ENCODE measurements at places on chromosomes 16 and 17.
A peak's percentile ranks its signal among the peaks of the same experiment; 100 is the strongest.

GRCh38 chr17:42221886-42222745 lies 27.8 kb upstream of the GHDC start:
- peak; percentile 64 for DNase-seq

- DNase-seq, result peak; percentile 53
Measured at GRCh38 chr17:60641810-60642220, 35.8 kb upstream of the BCAS3 start.

DNA sequence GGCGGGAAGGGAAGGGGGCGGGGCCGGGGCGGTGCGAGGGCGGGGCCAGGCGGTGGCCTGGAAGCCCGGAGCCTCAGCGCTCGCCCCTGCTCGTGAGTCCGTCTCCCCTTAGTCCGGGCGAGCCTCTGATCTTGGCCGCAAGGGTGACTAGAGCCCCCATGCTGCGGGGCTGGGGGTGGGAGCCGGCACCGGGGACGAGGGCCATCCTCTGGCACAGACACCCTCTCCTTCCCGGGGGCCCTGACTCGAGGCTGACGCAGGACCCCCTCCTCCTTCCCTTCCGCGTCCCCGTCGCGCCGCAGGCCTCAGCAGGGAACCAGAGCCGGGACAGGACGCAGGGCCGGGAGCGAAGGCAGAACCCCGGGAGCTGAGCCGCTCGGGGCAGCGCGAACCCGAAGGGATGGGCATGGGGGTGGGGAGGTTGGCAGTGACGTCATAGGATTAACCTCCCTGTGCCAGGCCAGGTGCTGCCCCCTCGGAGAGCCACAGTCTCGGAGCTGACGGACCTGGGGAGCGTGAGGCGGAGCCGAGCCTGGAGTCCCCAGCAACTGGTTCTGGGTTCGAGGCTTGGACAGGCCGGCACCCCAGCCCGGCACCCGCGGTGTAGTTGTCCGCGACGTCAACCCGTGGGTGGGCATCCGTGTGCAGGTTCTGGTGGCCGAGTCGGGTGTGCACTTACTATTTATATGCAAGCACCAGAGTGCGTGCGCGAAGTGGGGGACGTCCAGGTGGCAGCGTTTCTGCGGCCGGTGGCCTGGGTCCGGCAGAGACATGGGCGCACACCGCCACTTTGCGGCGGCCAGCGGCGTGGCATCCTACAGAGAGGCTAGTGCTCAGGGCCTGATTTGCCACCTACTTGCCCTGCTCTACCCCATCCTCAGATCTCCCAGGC lies 503 bp upstream of the PLCD3 start:
- peak; percentile 65 for DNase-seq

DNA sequence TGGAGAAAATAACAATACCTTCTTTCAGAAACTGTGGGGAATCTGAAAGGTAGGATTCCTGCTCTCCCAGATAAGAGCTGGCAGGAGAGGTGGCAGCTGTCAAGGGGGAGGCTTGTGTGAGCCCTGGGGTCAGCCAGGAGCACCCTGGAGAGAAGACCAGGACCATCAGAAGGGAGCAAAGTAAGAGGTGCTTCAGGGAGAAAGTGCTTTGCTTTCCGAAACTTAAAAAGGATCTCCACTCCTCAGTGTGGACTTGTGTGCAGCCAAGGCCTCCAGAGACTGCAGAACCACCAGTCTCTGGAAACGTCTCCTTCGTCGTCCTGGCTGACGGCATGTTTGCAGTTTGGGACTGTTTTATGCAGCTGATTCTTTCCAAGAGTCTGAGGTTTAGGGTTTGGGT lies 13.7 kb upstream of the SOX9 start:
- no peak for DNase-seq

- DNase-seq, result peak; percentile 54
Measured at GRCh38 chr17:77107506-77108433, 33.0 kb upstream of the SEC14L1 start.

DNA sequence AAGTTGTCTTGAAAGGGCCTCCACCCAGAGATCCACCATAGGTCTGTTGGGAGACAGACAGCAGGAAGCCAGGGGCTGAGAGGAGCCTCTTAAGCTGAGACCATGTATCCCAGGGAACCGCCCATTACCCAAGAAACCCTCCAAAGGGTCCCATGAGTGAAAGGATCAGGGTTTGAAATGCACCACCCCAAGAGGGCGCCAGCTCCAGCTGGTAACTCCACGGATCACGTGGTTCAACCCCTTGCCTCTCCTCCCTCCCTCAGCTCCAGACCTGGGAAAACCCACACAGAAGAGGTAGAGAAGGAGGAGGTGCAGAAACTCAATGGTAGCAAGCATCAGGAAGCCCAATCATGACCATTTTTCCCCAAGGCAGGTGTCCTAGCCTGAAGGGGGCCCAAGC lies 148.7 kb downstream of the AIPL1 start:
- DNase-seq, result no peak

- DNase-seq, result no peak
Measured at GRCh38 chr17:2936771-2937321, 126.6 kb downstream of the OR1D5 start.

DNA sequence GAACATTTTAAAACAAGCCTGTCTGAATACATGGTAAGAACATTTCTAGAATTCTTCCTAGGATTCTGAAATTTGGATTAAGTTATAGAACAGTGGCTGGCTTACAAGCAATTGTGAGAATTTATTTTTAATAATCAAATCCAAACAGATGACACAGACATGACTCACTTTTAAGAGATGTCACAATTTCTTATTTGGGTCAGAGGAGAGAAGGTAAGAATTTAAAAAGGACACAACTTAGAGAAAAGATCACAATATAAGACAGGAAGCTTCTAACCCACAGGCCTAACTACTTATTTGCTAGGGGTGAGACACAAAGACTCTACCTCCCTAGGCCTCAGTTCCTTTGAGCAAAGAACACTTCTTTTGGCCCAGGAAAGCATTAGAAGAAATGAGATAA lies 32.7 kb downstream of the ZZEF1 start:
- DNase-seq, result no peak

DNA sequence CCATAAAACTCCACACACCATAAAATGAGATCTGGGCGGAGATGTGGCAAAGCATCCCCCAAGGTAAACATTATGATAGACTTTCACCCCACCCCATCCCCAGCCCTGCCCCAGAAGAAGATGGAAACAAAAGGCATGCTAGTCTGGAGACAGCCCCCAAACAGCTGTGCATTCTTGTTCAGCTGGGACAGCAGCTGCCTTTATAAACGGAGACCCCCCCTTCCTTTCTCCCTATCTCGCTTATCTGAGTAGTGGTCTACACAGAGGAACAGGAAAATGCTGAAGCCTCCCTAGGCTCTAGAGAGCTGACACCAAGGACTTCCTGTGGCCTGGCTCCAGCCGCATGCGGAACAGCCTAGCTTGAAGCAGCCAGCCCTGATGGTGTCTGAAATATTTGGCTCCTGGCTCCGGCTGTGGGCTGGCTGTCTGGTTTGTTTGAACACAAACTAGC lies 190.3 kb upstream of the ANKFN1 start:
- DNase-seq, result no peak

DNA sequence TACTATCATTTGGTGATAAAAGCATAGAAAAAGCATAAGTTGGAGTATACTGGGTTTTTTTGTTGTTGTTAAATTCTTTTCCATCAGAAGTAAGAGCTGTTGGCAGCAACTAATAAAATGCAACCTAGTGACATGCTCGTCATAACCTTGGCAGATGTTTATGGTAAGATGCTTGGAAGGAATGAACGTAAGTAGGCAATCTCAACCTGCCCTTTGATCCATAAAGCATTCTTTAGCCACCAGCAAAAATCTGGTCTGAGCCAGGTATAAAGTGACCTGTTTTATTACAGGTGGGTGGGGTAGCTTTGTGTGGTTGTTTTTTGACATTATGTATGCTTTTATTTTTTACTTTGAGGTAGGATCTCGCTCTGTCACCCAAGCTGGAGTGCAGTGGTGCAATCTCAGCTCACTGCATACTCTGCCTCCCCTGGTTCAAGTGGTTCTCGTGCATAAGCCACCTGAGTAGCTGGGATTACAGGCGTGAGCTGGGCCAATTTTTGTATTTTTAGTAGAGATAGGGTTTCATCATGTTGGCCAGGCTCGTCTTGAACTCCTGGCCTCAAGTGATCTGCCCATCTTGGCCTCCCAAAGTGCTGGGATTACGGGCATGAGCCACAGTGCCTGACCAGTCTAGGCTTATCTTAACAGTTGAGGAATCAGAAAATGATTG lies 22.0 kb downstream of the WSB1 start:
- DNase-seq, result no peak

DNA sequence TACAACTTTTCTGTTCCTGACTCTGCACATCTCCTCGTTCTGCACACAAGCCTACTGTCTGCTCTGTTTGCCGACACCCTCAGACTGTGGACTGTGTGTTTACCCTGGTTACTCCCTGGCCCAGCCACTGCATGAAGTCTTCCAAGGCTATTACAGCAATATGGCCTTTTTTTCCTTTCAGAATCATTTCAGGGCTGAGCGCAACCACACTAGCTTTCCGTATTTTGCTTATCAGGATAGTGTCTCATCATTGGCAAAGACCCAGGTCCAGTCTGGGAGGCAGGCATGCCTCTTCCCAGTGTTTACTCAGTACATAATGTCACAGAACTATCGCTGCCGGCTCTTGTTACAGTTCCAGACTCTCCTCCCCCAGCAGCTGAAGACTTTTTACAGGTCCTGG lies 10.1 kb downstream of the DNAH9 start:
- no peak for DNase-seq

DNA sequence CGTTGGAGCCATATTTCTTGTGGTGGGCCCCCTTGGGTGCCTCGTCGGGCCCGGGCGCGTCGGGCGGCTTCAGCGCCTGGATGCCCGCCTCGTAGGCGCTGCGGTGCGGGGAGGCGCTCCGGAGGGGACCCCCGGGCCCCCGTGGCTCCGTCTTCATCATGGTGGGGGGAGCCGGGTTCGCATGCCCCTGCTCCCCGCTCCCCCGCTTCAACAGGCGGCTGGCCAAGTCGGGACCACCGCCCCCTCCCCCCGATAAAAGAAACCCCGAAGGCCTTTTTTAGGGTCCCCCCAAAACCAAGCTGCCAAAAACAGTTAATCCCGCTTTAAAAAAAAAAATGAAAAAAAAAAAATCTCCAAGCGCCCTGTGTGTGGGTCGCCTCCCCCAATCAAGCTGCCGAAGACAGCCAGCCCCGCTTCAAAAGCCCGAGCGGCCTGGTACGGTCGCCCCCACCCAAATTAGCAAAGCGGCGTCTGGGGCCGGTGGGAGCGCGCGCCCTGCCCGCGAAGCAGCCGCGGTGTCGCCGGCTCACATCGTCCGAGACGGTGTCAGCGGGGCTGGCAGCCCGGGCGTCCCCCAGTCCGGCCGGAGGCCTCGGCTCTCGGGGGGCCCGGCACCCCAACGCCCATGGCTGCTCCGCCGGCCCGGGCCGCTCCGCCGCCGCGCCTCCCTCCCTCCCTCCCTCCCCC lies at the start of gene PPP1R9B:
Gene PPP1R9B, minus strand, starts transcription at position 324 of the 687 bp plus-strand sequence. Its CDS starts 164 bp downstream, at position 160.
- no peak for DNase-seq

DNA sequence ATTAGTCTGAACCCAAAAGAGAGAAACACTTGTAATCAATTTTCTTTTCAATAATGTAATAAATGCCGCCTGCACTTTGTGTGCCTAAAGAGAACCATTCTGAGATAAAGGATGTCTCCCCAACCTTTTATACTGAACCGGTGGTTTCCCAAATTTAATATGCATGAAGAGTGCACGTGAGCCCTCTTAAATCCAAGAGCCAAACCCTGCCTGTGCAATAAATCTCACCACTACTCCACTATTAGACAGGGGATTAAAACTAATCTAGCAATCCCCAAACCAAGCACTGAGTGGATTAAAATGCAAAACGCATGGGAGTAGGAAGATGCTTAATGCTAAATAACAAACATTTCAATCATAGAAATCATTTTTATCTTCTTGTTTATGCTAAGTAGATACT lies 351.0 kb upstream of the PSMD7 start:
- DNase-seq, result no peak

DNA sequence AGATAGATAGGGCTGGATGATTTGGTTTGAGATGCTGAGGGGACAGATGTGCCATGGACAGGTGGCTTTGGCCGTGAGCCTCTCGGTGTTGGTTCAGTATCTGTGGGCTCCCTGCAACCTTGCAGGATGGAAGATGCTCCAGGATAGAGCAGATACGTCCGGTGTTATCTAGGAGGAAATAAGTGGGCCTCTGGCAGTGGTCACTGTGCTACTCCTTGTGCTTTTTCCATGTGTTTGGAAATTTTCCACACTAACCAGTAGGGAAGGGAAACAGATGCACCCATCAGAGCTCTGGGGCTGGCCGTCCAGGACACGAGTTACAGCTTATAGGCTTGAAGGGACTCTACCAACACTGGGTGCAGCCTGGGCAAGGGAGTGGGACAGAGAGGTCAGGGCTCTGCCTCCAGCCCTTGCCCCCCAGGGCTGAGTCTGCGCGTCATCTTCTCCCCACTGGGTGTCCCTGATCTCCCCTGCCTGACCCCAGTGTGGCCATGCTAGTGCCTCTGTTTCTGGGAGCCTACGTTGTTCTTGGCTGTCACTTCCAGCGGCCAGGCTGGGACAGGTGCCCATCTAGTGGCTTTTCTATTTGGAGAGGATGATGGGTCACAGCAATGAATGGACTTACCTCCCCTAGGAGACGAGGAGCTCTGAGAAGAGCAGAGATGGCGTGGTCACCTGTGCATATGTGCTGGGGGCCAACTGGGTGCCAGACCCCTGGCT lies 166.9 kb downstream of the SEC14L1 start:
- DNase-seq, result no peak

DNA sequence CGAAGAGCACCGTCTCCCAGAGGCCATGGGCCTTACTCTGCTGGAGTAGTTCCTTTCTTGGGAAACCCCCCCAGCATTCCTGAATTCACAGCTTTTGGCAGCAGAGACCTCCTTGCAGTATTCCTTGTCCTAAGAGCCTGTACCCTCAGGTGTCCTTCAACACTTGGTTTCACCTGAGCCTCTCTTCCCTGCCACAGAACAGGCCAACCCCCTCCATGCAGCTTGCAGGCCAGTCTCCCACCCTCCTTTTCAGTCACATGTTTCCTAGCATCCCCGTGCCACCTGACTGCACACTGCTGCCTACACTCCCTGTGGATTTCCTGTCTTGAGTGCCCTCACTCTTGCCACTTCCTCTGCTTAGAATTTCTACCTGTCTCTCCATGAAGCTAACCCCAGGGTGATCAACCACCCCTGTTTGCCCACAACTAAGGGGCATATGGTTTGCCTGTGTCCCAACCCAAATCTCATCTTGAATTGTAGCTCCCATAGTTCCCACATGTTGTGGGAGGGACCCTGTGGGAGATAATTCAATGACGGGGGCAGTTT lies 65.5 kb downstream of the DYNLRB2 start:
- no peak for DNase-seq

DNA sequence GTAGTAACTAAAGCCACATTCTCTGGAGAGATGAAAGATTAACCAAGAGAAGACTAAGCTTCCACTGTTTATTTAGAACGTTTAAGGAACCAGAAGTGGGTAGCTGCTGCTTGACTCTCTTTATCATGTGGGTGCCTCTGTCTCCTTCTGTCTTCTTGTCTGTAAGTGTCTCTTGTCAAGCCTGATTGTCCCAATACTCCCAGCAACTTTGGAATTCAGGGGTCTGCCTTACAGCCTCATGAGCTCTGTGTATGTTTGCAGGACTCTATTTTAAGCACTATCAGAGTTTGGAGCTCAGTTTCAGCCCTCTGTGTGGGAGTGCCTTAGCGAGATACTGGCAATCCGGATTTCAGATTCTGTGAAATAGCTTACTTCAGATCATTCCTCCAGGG lies 29.3 kb upstream of the SPACA3 start:
- DNase-seq, result no peak
